Activated CD4-positive, CD25-positive, alpha-beta regulatory T cell treated with anti-CD3 and anti-CD28 coated beads, Interleukin-2, amount 50 U/mL, for 16 hours (primary cell): ENCODE measurements at places on chromosomes 6 and 20.

DNA sequence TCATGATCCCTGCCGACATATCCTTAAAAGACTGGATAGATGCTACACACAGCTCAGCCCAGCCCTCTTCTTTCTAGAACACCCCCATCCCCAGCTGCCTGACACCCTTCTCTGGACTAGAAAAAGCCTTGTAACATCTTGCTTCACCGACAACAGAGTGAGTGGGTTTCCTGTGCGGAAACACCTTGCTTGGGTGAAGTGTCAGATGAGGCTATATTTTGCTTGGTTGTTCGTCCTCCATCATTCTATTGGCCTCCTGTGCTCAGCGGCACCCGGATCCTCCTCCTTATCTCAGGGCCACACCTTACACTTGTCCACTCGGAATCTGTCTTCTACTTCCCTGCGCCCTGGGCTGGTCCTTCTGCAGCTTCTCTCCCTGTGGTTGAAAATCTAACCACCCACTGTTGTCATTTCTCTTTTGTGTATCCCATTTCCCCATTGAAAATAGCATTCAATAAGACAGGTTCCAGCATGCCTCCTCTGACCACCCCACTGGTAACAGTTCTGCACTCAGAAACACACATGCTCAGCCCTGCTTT, 101.3 kb upstream of the MLN start:
- DNase-seq = peak; percentile 14

DNA sequence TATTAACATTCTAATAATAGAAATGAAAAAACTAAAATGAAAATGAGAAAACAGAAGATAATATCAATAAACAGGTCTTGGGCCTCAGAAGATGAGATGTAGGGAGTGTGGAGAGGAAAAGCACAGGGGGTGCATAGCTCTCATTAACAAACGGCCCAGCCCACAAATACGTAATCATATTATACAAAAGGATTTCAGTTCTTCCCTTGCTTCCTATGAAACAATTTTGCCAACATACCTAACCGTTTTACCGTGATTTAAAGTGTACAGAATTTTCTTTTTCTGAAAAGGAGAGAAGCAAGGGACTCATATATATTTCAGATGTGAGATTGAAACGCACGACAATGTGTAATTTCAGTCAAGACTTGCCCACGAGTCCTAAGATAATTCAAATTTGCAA, 136.0 kb downstream of the HFE start:
- DNase-seq = no peak

GRCh38 chr20:24139846-24140245, 151.3 kb upstream of the GGTLC1 start:
- no peak for DNase-seq

GRCh38 chr6:110357298-110357663, 868 bp downstream of the METTL24 start:
- DNase-seq = no peak

DNA sequence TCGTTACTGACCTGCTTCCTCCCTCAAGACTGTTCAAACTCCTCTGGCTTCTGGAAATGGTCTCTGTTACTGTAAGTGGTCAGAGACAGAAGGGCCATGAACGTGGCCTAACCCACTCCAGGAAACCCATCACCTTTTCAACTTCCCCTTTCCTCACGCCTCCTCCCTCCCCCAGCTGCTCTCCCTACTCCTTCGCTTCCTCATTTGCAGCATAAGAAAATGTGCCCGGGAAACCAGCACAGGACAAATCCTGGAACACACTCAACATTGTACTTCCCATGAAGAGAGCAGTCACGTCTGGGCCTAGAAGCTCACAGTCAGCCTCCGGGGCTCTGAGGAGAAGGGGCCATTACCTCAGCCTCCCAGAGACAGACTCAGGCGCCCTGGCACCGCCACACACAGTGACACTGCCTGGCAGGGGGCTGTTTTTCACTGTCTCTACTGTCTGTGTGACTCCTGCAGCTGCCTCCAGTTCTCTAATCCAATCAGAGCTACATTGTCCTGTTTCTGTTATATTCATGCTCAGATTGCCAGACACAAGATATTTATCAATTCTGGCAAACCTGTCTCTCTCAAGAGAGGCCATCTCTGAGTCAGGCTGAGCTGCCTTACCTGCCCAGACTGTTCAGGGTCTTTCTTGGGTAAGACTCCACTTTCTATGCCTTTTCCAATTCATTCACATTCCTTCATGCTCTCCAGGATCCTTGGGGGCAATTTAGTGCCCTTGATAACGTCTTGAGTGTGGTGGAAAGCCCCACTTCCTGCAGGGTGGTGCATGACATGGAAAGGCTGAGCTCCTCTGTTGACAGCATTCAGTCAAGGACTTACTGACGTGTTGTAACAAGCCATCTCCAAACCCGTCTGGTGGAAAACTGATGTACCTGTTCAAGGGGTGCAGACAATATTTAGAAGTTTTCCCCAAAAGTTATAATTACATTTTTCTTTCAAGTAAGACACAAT, 242.2 kb downstream of the HIVEP2 start:
- DNase-seq = no peak

GRCh38 chr6:34723203-34723602, 26.6 kb upstream of the ILRUN start:
- DNase-seq = no peak

- DNase-seq = no peak
Observed at GRCh38 chr6:54801669-54802068, 44.9 kb upstream of the FAM83B start.

DNA sequence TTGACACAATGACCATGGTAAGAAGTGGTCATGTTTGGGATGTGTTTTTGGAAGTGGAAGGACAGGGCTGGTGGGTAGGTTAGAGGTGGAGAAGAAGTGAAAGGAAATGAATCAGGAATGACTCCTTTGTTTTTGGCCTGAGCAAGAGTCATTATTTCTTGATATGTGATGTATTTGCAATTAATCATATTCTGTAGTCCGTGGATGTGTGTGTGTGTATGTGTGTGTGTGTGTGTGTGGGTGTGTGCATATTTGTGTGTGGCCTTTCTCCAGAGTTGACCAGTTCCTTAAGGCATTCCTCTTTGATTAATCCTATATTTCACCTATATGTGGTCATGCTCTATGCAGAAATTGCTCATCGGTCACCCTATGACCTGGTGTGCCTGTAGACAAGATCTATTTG, 130.7 kb downstream of the UTRN start:
- DNase-seq = no peak

DNA sequence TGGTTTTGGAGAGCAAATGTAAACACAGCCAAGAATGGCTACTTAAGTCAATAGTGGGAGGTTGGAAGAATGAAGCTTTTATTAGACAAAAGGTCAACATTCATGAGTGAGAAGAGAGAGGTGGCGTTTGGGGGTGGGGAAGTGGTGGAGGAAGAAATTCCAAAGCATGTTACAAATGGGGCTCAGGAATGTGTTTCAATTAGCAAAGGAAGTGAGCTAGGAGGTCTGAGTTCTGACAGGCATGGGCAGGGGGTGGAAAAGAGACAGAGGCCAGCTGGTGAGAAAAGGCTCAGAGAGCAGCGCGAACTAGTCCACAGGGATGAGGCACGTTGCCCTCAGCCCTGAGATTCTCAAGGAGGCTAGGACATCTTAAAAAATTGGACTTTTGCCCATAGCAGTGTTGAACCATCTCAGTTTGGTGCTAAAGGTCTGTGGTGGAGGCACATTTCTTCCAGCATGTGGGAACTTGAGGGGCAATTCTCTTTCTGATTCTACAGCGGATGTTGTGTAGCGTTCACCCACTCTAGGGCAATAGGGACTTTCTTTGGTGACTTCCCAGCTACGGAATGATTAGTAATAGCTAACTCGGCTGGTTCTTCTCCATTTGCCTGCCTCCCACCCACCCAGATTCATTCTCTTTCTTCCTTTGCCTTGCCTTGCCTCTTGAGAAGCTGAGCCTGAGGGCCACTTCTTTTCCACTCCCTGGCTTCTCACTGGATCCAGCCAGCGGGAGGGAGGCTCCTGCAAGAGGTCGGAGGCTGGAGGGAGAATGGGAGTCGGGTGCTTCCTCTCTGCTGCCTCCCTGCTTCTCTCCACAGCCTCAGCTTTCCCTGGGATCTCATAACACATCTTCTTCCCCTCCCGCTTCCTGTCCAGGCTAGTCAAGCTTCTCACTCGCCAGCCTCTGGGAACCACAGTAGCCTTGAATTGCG, 45.1 kb upstream of the NEDD9 start:
- no peak for DNase-seq

- no peak for DNase-seq
Observed at GRCh38 chr6:89954721-89955148, 60.5 kb downstream of the GJA10 start.

DNA sequence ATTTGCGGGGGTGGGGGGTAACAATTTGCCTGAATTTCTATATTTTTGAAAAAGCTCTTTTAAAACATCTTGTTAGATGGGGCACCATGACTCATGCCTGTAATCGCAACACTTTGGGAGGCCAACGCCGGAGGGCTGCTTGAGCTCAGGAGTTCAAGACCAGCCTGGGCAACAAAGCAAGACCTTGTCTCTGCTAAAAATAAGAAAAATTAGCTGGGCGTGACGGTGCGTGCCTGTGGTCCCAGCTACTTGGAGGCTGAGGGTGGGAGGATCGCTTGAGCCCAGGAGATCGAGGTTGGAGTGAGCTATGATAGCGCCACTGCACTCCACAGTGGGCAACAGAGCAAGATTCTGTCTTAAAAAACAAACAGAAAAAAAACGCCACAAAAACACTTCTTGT, 41.5 kb upstream of the TIAM2 start:
- DNase-seq = no peak

DNA sequence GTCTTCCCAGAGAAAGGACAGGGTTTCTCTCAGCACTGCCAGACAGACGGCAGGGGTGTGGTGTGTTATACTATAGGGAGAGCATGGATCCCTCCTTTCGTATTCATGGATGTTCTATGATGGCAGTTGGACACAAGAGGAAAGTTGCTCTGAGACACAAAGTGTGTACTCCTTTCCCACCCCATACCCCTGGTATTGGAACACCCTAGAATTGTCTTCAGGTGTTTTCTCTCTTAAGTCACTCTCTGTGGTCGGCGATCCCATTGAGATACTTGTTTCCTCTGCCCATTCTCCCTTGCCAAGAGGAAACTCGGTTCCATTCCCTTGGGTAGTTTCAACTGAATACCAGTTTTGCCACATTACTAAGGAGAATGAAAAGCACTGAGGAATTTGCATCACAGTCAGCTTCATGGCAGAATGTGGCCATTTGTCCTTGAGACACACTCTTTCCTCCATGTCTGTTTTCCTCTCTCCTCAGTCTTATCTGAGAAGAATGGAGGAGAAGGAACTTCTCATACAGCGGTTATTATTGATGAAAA, 53.4 kb downstream of the RNF182 start:
- DNase-seq = no peak

- no peak for DNase-seq
Observed at GRCh38 chr20:17590245-17590644, 20.4 kb downstream of the DSTN start.

- DNase-seq = no peak
Observed at GRCh38 chr6:90131125-90131524, 165.5 kb downstream of the BACH2 start.

DNA sequence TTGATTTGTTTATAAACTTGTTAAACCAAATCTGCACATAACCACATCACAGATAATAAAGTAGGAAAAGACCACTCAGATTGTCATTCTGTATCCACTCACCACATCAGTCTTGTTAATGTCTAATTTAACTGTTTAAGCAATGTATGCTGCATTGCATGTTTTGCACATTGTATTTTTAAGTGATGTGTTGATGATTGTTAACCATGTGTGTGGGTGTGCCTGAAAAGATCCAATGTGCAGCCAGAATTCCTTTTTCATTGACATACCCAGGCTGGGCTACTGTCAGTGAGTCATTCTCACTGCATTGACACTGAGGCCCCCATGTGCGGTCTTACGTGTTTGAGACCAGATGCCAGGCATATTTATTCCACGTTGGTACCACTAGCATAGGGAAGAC, 167.3 kb downstream of the TRMT11 start:
- no peak for DNase-seq

DNA sequence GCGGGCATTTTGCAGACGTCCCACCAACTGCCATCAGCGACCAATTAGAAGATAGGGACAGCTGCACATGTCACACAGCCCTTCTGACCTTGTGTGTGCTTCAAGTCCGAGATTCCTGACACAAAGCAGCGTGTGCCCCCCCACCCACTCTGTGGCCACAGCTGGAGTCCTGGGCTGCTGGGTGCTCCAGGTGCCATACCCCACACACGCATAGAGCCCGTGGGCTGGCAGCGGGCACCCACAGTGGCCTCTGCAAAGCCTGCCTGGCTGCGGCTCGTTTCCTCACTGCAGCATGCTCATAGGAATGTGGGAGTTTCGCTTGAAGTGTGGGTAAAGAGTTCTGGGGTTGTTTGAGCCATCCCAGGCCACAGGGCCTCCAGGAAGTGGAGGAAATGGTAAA, 2.5 kb upstream of the ADRM1 start:
- no peak for DNase-seq

DNA sequence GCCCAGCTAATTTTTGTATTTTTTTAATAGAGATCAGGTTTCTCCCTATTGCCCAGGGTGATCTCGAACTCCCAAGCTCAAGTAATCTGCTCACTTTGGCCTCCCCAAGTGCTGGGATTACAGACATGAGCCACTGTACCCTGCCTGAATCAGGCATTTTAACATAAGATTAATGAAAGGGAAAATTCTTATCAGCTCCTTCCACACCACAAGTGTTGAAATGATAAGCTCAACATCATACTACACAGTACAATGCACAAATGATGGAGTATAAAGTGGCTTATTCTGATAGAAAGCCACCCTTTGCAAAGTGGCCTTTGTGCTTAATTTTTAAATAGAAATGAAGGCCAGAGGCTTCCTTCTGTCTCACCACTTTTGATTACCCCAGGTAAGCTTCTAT, 71.3 kb upstream of the MCHR2 start:
- no peak for DNase-seq

- no peak for DNase-seq
Observed at GRCh38 chr6:27777614-27778355, 134.4 kb downstream of the OR2B2 start.

GRCh38 chr6:101444717-101445116, 51.2 kb downstream of the GRIK2 start:
- DNase-seq = no peak
